ENCODE measurements at places on chromosomes 13 and 19. TPM values are rescaled to one million over a fixed set of nuclear protein-coding genes. Genes with fewer than 3 reads are reported as not detected.

- no peak for DNase-seq
These were observed 28.3 kb downstream of the CEBPA start for GRCh38 chr19:33273881-33274662.

GRCh38 chr19:47098608-47099007 is 15.0 kb downstream of the ZC3H4 start:
- DNase-seq = no peak

GRCh38 chr19:53177986-53178385 is 15.2 kb downstream of the ZNF665 start:
- DNase-seq = no peak

- no peak for DNase-seq
These were observed 6.6 kb downstream of the TMEM272 start for GRCh38 chr13:51838240-51838846.

- DNase-seq = no peak
These were observed 17.5 kb upstream of the FREM2 start for GRCh38 chr13:38669234-38669964.

GRCh38 chr13:49840266-49840665 is 47.8 kb upstream of the KPNA3 start:
- no peak for DNase-seq

- no peak for DNase-seq
These were observed 419.9 kb downstream of the IRS2 start for GRCh38 chr13:109366525-109366924.

GRCh38 chr13:87274209-87274819 is 396.9 kb upstream of the SLITRK5 start:
- no peak for DNase-seq

DNA sequence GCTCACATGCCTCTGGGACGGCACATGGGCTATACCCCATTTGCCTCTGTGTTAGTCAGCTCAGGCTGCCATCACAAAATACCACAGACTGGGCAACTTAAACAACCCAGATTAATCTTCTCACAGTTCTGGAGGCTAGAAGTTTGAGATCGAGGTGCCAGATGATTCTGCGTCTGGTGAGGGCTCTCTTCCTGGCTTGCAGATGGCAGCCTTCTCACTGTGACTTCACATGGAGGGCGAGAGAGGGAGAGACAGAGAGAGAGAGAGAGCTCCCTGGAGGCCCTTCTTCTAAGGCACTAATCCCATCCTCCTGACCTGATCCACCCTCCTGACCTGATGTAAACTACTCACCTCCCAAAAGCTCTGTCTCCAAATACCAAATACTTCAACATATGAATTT is 55.0 kb downstream of the GPR12 start:
- no peak for DNase-seq

- no peak for DNase-seq
These were observed 493 bp downstream of the YIPF2 start for GRCh38 chr19:10927730-10928562.

Gene SMIM44
- total RNA-seq = not detected

Gene ZNF415
- 13.8 TPM for total RNA-seq

Gene CCDC8
- total RNA-seq = 3.5 TPM

Gene CEACAM19
- total RNA-seq = 1.4 TPM

Gene ANKRD24
- total RNA-seq = 0.54 TPM

Gene ZNF256
- total RNA-seq = 4.8 TPM

Gene SLC25A41
- total RNA-seq = not detected

Gene BCL2L12
- 9.2 TPM for total RNA-seq

All from sigmoid colon (tissue), 7 donors.